ENCODE measurements at places on chromosomes 3 and 15.

- DNase-seq: no peak
Observed at GRCh38 chr3:89617706-89618105, 510.3 kb downstream of the EPHA3 start.

DNA sequence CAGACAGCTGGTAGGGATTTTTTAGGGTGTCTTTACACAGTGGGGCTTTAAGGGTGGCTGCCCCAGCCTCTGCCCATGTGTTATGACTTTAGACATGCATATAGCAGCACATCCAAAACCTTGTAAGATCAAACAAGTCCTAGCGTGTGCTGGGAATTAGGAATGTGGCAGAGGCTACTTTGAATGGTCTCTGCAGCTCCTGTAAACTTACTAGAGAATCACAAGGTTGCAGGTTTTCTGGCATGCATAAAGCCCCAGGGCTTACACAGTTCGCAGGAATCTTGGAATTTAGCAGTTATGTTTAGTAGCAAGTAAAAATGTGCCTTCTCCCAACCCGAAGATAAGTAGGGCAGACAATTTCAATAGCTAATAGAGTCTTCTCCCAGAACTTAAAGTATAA, 46.9 kb upstream of the COL6A6 start:
- no peak for DNase-seq

DNA sequence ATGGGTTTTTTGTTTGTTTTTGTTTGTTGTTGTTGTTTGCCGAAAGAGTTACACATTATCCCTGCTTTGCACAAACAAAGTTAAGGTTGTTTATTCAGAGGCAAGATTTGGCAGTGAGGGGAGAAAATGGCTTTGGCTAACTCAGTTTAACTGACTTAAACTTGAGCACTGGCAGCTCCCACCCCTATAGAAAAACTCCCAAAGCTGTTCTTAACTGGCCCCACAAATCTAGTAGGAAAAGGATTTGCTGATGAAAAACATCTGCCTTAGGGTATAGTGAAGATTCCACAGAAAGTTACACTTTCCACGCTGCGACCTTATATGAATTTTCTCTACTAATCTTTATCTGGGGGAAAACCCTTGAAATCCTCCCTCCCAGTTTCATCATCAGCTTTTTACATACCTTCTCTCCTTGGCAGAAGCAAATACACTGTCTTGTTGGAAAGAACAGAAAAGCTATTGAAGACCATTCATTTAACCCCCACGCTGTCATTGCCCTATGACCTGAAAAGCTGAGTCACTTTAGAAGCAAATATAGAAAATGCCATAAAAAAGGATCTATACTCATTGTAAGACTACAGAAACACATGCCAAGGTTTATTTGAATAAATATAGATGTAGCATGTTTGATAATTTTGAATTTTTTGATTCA, 551.7 kb downstream of the NR2F2 start:
- DNase-seq: no peak

GRCh38 chr3:23781051-23781450, 24.7 kb upstream of the UBE2E1 start:
- DNase-seq: no peak

- DNase-seq: no peak
Observed at GRCh38 chr3:25457671-25458419, 29.8 kb downstream of the RARB start.

- DNase-seq: no peak
Observed at GRCh38 chr3:164208048-164208447, 870.2 kb downstream of the SI start.

- DNase-seq: no peak
Observed at GRCh38 chr3:81658322-81658997, 103.0 kb downstream of the GBE1 start.

DNA sequence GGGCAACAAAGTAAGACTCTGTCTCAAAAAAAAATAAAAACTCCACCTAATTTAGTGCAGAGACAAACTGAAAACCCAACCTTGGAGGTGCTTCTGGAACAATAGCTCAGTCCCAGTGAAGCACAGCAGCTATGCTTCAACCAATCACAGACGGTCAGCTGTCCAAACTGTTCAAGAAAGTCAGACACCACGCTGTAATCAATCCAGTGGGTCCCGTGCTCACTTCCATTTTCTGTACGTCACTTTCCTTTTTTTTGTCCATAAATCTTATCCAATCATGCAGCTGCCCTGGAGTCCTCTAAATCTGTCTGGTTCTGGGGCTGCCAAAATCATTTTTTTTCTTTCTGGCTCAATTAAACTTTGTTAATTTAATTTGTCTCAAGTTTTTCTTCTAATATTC, 93.6 kb upstream of the FAM174B start:
- DNase-seq: no peak

DNA sequence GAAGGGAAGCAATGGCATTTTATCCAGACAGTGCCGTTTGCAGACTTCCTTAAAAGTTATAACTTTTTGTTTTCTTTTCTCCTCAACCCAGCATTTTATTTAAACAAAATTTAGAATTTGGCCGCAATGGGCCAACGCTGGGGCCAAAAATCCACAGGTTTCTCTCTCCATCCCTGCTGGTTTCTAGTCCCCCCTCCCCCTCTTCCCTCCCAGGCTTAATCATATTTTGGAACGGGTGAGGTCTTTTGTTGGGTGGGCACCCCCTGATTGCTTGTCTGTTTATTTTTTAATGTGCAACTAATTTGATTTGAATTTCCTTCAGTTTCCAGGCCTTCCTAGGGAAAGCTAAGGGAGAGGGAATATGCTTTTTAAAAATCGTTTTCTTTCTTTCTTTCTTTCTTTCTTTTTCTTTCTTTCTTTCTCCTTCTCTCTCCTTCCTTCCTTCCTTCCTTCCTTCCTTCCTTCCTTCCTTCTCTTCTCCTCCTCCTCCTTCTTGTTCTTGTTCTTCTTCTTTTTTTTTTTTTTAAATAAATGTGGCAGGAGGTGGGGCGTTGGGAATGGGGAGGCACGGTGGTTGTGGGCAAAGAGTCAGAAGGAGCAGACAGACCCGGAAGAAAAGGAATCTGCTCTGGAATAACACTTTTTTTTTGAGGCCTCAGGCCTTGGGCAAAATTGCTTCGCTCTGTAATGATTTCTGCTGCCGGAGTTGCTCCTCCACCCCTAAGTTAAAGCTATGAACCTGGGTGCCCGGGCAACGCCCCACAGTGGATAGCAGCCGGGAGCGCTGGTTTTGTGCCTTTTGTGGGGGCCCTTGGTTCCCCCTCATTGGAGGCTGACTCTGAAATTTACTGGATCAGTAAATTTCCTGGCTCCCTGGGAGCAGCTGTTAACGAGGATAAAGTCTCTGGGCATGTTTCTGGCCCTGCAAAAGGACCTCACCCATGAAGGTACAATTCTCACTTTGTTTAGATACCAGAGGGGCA, 1.9 kb downstream of the FNDC3B start:
- DNase-seq: no peak

DNA sequence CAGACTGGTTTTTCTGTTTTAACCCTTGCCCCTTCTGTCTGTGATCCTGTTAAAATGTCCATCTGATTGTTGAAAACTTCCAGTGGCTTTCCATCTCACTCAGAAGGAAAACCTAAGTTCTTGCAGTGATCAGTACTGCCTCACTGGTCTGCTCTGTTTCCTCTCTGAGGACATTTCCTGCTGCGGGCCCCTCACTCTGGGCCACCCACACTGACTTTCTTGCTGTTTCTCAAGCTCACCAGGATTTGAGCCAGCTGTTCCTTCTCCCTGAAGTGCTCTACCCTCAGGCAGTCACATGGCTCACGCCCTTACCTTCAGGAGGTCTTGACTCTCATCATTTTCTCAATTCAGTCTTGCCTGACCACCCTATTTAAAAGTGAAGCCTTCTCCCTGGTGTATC, 1.8 kb downstream of the GRK7 start:
- no peak for DNase-seq

- DNase-seq: no peak
Observed at GRCh38 chr15:73386886-73387506, 18.2 kb upstream of the HCN4 start.

- DNase-seq: no peak
Observed at GRCh38 chr3:136780741-136781140, 28.6 kb upstream of the STAG1 start.

DNA sequence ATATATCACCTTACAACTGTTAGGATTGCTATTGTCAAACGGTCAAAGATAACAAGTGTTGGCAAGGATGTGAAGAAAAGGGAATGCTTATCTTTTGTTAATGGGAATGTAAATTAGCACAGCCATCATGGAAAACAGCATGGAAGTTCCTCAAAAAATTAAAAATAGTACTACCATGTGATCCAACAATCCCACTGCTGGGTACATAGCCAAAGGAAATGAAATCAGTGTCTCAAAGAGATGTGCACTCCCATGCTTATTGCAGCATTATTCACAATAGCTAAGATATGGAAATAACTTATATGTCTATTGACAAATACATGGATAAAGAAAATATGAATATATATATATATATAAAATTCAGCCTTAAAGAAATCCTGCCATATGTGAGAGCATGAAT, 274.6 kb downstream of the EDEM1 start:
- no peak for DNase-seq

- DNase-seq: no peak
Observed at GRCh38 chr3:58152225-58153015, 58.4 kb downstream of the DNASE1L3 start.

DNA sequence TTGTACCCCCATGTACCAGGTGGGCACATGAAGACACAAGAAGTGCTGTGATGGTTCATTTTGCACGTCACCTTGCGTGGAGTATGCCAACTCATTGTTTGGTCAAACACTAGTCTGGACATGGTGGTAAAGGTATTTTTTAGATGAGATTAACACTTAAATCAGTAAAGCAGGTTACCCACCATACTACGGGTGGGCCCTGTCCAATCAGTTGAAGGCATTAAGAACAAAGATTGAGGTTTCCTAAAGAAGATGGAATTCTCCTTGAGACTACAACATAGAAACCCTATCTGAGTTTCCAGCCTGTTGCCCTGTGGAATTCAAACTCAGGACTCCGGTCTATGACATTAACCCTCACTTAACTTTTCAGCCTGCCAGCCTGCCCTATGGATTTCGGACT, 118.4 kb downstream of the RPLP1 start:
- DNase-seq: no peak

- no peak for DNase-seq
Observed at GRCh38 chr3:4981665-4982494, 2.6 kb downstream of the BHLHE40 start.

All from CD4-positive, alpha-beta memory T cell (primary cell).